ENCODE measurements at places on chromosomes 1 and 21. TPM values are rescaled to one million over a fixed set of nuclear protein-coding genes. Genes with fewer than 3 reads are reported as not detected.

DNA sequence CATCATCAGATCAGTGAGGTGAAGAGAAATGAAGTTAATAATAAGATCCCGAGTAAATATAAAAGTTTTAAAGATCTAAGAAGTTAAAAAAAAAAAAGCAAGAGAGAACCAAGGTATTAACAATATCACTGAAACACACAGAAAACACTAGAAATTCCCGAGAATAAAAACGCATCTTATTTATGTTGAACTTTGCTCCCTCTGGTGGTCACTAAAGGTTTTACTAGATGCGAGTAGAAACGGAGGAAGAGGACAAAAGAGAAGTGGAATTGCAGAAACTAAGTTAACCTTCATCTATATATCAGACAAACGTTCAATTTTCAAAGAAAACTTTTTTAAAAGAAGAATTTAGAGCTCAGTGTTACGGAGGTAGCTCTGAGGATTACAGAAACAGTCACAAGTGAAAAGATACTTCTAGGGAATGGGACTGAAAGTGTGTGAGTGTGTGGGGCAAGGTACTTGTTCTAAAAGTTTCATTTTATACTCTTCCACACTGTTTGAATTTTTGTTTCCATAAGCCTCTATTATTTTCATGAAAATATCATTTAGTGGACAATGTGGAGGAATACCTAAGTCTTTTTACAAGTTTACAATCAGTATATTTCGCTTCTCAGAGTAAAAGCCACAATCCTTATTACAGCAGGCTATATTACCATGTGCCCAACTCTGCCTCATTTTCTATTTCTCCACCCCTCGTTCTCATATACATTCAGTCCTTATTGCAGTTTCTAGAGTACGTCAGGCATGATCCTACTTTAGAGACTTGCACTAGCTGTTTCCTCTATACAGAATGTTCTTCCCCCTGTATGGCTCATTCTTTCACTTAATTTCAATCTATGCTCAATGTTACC is 19.7 kb downstream of the ACBD6 start:
- no peak for DNase-seq

DNA sequence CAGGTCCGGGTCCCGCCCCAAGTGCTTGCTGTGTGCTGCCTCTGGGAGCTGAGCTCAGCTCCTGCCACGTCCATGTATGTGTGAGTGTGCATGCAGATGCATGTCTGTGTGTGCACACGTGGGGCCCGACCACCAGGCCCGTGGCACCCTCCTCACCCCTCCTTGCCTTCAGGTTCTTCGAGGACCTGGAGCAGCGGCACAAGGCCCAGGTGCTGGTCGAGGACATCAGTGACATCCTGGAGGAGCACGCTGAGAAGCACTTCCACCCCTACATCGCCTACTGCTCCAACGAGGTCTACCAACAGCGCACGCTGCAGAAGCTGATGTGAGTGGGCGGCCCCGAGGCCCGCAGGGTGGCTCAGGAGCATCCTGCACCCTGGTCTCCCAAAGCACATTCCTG is 18.4 kb downstream of the ARHGEF16 start:
- no peak for DNase-seq

Gene SLAMF7
- 19.4 TPM for total RNA-seq

Gene COL8A2
- 0.75 TPM for total RNA-seq

- no peak for DNase-seq
Observed at GRCh38 chr1:44543786-44544185, 130.5 kb downstream of the TMEM53 start.

DNA sequence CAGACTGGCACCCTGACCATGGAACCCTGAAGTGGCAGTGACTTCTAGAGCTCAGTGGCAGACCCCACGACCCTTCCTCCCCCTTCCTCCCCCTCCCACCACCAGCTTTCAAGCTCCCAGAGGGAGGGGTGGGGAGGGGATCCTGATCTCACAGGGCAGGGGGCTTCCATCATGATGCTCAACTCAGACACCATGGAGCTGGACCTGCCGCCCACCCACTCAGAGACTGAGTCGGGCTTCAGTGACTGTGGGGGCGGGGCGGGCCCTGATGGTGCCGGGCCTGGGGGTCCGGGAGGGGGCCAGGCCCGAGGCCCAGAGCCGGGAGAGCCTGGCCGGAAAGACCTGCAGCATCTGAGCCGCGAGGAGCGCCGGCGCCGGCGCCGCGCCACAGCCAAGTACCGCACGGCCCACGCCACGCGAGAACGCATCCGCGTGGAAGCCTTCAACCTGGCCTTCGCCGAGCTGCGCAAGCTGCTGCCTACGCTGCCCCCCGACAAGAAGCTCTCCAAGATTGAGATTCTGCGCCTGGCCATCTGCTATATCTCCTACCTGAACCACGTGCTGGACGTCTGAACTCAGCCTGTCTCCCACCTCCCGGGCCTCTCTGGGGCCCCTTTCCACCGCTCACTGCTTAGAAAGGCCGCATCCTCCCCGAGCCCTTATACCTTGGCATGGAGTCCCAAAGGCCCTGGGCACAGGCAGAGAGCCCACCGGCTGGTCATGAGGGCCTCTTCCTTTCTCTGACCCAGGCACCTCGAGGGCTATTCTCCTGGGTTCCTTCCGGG is 3.9 kb downstream of the NHLH1 start:
- DNase-seq, result no peak

Gene C1orf74
- total RNA-seq, result 1.5 TPM

Gene PHC2
- 113 TPM for total RNA-seq

- no peak for DNase-seq
Observed at GRCh38 chr1:191419842-191420241, 738.4 kb upstream of the RGS18 start.

- no peak for DNase-seq
Observed at GRCh38 chr1:198121056-198121826, 35.6 kb upstream of the NEK7 start.

DNA sequence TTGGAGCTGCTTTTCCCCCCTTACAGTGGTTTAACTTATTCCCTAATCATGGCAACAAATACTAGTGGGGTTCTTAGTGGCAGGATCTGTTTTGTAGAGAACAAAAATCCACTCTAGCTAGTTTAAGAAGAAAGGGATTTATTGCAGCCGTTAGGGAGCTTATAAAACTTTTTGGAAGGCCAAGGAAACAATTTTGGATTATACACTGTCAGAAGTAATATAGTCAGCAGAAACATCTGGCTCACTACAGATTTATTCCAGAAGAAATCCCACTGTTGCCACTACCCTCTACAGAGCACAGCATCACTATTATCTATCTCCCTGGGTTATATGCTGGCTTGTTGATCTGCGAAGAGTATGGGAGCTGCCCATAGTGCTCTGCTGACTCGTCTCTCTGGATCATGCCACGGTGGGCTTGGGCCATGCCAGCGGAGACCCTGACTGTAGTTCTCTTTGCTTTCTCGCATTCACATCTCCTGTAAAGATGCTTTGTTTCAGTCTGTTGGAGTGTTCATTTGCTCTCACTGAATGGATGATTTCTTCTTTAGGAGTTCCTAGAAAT is 107.5 kb downstream of the ODF2L start:
- no peak for DNase-seq

DNA sequence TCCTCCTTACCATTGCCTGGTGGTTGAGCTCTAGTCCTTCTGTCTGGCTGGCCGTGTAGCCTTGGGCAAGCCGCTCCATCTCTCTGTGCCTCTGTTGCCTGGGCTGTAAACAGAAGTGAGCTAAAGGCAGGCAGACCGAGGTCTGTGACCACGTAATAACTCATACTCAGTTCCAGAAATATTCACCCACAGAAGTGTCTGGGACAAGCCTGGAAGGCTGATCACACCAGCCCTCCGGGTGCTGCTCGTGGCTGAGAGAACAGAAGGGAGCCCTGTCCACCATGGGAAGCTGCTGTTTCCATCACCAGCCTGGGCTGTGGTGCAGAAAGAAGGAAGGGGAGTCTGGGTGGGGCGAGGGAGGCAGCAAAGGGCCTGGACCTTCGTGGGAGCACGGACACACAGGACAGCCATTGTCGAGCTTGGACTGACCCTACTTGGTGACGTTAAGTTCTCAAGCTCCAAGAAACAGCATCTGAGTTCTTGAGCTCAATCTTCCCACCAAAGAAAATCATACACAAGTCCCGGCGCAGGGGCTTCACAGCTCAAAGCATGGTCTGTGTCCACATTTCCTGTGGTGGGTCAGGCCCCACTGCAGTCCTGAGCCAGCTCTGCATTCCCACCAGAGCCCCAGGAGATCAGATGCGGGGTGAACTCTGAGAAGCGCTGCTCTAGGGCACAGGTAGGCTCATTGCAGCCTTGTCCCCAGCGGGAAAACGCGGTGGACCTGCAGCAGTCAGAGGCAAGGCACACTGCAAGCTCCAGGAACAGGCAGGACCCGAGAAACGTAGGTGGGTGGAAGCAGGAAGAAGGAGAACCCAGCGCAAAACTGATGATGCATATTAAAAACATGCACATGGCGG is 61.8 kb downstream of the RUNX3 start:
- no peak for DNase-seq

Gene EXO1
- 0.13 TPM for total RNA-seq

Gene LY9
- not detected for total RNA-seq

Gene HMCN1
- total RNA-seq, result 12.4 TPM

Gene A3GALT2
- not detected for total RNA-seq

Gene FAM151A
- total RNA-seq, result 0.39 TPM

- no peak for DNase-seq
Observed at GRCh38 chr1:94961988-94962387, 35.1 kb upstream of the CNN3 start.

Gene PPCS
- total RNA-seq, result 43.9 TPM

Gene SYDE2
- total RNA-seq, result 20.4 TPM

Gene PUSL1
- 7.6 TPM for total RNA-seq

Gene SH2D2A
- 0.59 TPM for total RNA-seq

- no peak for DNase-seq
Observed at GRCh38 chr21:37916310-37917051, at the start of gene KCNJ6. Gene KCNJ6, minus strand, starts transcription at chr21:37916457. Its CDS starts 75,775 bp downstream, at chr21:37840682.

Gene UBASH3A
- total RNA-seq, result not detected

GRCh38 chr21:37119421-37120218 is 46.6 kb downstream of the TTC3 start:
- DNase-seq, result no peak

GRCh38 chr1:89998306-89998705 is 3.4 kb downstream of the ZNF326 start:
- DNase-seq, result no peak

- no peak for DNase-seq
Observed at GRCh38 chr1:216090556-216090955, 332.7 kb downstream of the USH2A start.

DNA sequence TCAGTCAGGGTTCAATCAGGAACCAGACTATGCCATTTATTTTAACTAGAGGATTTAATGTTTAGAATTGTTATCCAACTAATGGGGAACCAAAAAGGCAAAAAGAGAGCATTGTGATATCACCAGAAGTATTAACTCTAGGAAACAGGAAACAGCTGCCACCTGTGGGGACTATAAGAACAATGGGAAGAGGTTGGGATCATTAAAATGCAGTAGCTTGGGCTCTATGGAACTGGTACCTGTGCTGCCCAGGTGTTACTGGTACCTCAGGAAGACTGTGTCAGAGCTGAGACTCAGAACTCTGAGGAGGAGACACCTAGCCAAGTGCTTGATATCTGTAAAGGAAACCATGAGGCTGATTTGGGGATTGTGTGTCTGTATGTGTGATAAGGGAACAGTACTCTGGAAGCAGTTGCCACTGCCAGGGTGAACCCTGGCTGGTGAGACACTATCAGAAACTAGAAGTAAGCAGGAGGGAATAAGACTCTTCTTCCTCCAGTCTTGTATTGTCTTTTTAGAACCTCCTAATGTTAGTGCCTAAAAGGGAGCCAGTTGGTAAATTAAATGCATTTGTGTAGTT is 49.4 kb downstream of the MAN1A2 start:
- DNase-seq, result no peak

DNA sequence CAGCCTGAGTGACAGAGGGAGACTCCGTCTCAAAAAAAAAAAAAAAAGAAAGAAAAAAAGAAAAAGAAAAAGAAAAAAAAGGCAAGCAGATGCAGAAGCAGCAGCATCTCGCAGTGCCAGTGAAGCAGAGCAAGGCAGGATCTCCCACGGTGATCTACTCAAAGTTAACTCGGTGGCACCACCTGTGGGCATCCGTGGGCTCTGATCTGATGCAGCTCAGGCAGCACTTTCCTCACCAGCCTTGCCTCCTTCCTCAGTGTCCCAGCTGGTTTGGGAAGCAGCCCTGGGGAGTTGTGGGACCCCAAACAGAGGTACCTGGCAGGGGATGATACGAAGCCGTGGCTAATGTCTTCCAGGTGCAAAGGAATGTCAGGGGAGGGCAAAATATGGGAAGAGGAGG is 104.3 kb upstream of the KRTAP19-8 start:
- DNase-seq, result no peak

- no peak for DNase-seq
Observed at GRCh38 chr1:22597996-22598395, 34.7 kb downstream of the EPHA8 start.

DNA sequence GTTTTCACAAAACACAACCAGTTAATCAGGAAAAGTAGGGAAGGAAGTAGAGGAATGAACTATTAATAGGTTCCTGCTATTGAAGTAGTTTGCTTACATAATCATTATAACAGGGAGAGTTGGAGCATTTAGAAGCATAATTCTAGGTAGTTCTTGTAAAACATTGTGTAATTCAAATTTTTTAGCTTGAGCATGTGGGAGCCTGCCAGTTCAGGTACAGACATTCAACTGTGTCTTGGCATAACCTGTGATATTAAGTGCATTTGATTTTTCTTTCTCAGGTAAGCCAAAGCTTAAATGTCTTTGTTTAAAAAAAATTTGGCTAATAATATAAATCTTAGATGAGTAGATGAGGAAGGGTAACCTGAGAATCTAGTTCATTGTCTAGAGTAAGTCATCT is 3.4 kb downstream of the YTHDF2 start:
- no peak for DNase-seq

GRCh38 chr1:15207829-15208429 is 39.1 kb upstream of the FHAD1 start:
- no peak for DNase-seq

DNA sequence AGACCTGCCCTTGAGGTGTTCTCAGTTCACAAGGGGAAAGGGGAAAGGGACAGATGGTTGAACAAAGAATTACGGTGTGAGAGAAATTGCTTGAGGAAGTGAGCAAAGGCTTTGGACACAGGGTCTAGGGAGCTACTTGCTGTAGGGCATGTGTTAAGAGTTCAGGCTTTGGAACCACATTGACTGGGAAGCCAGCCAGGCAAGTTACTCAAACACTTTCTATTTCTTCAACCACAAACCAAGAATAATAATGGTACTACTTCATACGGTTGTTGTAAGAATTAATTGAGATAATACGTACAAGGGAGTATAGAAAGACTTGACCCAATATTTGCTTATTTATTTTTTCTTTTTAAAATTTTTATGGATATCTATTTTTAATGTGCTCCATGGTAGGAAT is 26.6 kb downstream of the AK4 start:
- no peak for DNase-seq

GRCh38 chr1:63861052-63861691 is 87.4 kb downstream of the ROR1 start:
- no peak for DNase-seq

Gene CIART
- total RNA-seq, result 4.8 TPM

All from heart right ventricle (tissue), 16 donors.